Esophagus squamous epithelium (tissue), 5 donors: ENCODE measurements at places on chromosomes 4 and X.

DNA sequence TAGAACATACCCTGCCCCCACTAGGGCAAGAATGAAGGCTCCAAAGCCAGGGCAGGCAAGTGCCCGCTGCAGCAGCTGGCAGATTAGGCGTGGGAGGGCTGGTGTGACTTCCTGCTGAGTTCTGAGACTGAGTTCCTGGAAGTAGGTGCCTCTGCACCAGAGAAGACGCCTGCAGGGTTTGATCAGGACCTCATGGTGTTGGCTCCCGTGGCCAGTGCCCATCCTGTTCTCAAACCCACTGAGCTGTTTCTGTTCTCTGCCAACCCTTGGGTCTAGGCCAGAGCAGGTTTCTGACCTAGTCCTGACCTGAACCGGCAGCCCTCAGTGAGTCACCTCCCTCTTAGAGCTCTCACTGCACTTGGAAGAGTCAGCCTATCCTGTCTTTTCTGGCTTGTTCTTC lies 220.7 kb downstream of the HS6ST2 start:
- DNase-seq = no peak

DNA sequence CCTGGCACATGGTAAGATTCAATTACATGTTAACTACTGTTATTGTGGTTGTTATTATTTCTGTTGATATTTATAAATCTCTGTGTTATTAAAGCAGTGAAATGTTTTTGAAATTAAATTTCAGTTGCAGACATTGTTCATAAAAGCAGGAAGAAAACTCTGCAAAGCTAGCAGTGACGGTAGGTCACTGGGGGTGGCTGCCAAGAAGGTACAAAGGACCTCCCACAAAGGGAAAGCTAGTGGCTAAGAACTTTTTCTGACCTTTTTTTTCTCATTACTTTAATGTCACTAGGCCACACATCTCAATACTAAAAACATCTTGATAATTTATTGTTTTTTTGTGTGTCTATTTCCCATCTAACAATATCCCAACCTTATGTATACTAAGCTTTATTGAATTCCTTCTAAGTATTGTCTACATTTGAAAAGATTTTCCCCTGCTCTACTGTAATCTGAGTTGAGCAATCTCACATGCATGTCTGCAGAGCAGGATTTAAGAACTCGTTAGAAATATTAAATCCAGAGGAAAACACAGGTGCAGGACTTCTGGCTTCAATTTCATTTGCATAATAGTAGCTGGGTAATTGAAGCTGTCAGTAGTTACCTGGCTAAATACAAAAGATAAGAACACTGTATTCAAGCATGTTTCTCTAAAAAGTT lies 197.3 kb downstream of the CFAP299 start:
- DNase-seq = no peak

DNA sequence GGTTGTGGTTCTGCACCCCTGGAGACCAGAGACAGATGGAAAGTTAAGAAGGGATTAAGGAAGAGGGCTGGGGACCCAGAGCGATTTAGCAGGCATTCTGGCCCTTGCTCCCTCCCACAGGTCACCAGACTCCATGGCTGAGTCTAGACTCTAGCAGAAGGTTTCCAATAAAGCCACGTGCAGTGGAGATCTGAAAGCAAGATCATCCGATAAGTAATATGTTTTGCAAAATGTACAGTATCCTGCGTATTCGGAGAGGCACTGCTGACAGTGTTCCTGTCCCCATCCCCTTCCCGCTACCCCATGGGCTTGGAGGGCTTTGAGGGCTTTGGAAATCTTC lies 531 bp upstream of the GPRIN3 start:
- DNase-seq = no peak

DNA sequence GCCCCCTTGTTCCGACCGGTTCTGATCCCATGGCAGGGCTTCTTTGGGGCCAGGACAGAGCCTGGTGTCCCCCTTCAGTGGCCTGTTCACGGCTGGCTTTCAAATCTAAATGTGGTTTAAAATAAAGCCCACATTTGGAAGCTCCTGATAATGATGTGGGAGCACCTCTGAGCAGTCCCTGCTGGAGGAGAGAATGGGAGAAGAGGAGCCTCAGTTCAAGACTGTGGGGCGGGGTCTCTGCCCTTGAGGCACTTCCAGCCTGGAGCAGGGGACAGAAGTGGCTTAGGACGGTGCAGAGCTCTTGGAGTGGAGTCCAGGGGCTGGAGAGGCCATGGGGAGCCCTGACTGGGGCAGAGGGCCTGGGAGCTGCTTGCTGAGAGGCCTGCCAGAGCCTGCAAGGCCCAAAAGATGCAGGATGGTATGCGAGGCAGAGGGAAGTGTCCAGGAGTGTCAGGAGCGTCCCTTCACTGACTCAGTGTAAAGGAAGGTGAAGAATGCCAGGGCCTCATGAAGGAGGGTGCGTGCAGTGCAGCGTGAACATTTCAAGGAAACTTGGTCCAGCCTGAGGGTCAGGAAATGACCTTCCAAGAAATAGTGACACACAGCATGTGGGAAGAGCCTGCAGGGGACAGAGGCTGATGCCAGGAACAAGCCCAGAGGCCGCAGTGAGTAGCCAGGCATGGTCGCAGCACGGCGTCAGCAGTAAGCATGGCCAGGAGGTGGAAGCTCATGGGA lies 21.1 kb upstream of the TADA2B start:
- DNase-seq = no peak
